ENCODE measurements at places on chromosomes 7 and 10. TPM values are rescaled to one million over a fixed set of nuclear protein-coding genes. Genes with fewer than 3 reads are reported as not detected.

GRCh38 chr10:43294241-43294658, 27.4 kb upstream of the RASGEF1A start:
- no peak for DNase-seq

GRCh38 chr10:115854740-115855435, 418.1 kb downstream of the GFRA1 start:
- DNase-seq, result no peak

GRCh38 chr10:52755297-52756062, 17.1 kb downstream of the MBL2 start:
- DNase-seq, result no peak

Gene HOXA13
- 0.35 TPM for total RNA-seq

Measured in PC-9 (cell line).